BJ (cell line): ENCODE measurements at places on chromosomes 4 and X. TPM values are rescaled to one million over a fixed set of nuclear protein-coding genes. Genes with fewer than 3 reads are reported as not detected.
A peak's percentile ranks its signal among the peaks of the same experiment; 100 is the strongest.

The ZIC3 gene
- polyA plus RNA-seq: not detected in 2 replicates

DNA sequence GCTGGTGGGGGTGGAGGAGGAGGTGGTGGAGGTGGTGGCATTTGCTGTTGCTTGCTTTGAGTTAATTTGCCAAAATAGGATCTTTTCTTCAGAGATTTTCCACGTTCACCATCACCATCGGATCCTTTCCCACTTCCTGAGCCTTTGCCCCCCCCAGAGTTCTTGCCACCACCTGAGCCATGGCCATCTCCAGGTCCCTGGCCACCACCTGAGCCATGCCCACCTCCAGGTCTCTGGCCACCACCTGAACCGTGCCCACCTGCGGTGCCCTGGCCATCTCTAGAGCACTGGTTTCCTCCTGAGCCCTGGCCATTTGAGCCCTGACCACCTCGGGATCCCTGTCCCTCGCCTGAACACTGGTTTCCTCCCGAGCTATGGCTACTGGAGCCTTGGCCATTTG lies 1.9 kb downstream of the IRS4 start:
- no peak for DNase-seq

GRCh38 chrX:54494166-54494988 lies 1.7 kb downstream of the FGD1 start:
- no peak for DNase-seq

- DNase-seq: no peak
Observed at GRCh38 chrX:47643926-47644325, 6.4 kb downstream of the ELK1 start.

The KLHL4 gene
- polyA plus RNA-seq: not detected in 2 replicates

DNA sequence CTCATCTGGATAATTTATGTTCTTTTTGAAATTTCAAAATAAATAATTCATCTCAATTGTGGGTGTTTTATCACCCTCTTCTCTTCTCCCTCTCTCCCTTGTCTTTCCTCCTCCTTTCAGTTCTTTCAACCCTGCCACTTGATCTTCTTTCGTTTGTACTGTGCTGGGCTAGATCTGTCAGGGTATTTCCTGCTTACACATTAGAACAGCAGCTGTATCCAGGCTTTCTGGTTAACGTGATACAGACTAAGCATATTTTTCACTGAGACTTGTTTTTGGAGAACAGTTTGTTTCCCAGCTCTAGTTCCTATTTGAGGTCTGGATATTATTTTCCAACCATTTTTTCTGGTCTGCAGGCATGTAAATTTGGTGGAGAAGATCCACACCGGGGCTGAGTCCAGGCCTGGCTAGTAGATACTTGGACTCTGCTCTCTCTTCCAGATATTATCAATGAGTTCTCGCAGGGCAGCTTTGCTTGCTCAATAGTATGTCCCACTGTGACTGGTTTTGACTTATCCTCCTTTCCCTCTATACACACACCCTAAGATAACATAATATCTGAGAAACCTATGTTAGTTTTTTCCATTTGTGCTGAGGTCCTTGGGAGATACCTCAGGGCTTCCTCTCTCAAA lies 1310.7 kb upstream of the TENM3 start:
- DNase-seq: no peak

The PAGE1 gene
- polyA plus RNA-seq: not detected in 2 replicates

The ATG4A gene
- 6.9 and 9.3 TPM in 2 replicates for polyA plus RNA-seq

GRCh38 chrX:110037178-110037577 lies 34.3 kb downstream of the TMEM164 start:
- no peak for DNase-seq

DNA sequence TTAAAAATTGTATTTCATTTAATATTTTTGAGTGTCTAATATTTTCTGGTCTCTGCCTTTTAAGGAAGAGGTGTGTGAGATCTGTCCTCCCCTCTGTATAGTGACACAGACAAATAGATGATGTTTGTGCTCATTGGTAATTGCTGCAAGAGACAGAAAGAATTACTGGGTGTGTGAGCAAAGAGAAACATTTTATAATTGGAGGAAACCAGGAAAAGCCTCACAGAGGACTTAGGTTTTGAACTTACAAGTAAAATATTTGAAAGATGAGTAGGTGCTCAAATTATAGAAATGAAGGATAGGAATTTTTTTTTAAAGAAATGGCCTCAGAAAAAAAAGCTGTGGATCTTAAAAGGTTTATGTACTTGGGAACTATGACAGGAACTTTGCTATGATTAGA lies 149.8 kb downstream of the SPCS3 start:
- DNase-seq: peak; percentile 23

The RHOH gene
- polyA plus RNA-seq: not detected in 2 replicates

GRCh38 chr4:151313306-151314009 lies 11.9 kb downstream of the SH3D19 start:
- DNase-seq: no peak

DNA sequence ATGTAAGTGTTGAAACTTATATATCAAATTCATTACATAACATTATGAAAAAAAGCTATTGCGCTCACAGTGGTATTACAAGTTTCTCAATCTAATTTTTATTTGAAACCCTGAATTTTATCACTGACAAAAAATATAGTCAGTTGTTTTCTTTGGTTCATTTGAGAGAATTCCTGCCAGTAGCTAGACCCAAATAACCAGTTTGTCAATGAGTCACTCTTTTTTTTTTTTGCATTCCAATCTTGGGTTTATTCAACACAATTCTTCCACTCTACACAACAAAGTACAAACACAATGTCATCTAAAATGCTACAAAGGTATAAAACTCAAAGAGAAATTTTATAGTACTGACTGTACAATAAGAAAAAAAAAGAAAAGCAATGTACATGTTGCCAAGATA lies 13.1 kb downstream of the HPF1 start:
- no peak for DNase-seq

- DNase-seq: no peak
Observed at GRCh38 chr4:3517731-3518510, 14.3 kb downstream of the LRPAP1 start.

The TMPRSS11B gene
- not detected in 2 replicates for polyA plus RNA-seq

DNA sequence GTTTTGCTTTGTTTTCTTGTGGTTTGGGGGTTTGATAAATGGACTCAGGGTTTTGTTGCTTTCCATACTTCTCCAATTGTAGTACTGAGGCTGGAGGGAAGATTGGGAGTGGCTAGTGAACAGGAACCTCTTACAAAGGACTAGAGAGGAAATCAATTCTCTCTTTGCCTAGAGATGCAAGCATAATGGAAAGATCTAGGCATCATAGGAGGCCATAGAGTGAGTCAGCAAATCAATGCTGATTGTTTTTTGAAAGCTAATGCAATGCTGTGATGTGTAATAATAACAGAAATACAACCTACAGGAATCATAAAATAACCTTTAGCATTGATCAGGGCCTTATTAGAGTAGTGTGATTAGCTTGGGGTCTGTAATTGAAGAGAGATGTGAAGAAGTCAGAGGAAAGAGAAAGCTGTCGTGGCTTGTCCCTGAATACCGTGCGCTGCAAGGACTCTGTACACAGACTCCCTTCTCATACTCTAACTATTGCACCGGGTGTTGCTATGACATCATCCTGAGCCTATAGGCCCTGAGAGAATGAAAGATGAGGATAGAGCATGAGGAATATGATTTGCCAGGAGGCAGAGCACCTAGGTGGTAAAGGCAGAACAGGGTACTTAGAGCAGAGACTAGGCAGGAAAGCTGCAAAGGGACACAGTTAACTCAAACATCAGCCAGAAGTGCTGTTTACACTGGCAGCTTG lies 29.3 kb upstream of the GPR101 start:
- DNase-seq: no peak

The CDKL2 gene
- 0.38 and 0.39 TPM in 2 replicates for polyA plus RNA-seq

DNA sequence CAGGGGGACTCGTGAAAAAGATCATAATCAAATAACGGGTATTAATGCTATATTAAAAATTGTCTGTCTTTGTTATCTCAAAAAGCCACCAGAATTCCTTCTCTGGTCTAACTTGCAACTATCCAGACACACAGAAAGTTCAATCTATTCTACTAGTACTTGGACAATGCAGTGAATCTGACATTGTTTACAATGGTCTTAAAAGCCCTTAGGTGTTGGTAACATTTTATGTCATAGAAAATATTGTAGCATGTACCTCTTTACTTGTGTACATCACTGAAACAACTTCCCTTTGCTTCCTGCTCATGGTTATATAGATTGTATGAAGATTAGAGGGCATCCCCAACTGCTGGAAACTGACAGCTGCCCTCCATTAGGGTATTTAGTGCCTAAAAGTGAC lies 71.1 kb upstream of the PPP3CA start:
- no peak for DNase-seq

The AMOT gene
- 1.0 and 1.7 TPM in 2 replicates for polyA plus RNA-seq

The USP11 gene
- 21.7 and 39.9 TPM in 2 replicates for polyA plus RNA-seq

The RBM46 gene
- 0.01 TPM in 1 of 2 replicates, not detected in the other for polyA plus RNA-seq

The GUF1 gene
- 6.5 and 13.1 TPM in 2 replicates for polyA plus RNA-seq

DNA sequence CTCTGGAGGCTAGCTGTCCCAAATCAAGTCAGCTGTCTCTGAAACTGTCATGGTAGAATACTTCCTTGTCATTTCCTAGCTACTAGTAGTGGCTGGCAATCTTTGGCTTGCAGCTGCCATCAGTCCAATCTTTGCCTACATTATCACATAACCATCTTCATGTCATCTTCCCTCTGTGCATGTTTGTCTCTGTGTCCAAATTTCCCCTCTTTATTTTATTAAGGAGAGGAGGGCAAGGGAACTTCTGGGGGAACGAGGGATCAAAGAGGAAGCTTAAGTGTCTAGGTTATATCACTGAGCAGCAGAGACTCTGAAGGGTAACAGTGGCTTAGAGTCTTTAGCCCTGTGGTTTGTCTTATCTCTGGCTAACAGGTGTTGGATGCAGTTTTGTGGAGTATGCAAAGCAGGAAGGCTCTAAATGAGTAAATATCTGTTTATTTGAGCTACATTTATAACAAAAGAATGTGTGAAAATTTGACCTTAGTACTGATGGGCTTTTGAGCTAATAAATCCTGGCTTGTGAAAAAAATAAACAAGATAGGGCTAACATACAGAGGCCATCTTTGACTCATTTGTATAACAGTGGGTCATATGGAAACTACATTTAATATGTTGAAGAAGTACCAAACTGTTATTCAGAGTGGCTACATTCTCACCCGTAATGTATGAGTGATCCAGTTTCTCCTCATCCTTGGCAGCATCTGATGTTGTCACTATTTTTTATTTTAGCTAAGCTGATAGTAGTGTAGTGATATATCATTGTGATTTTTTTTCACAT lies 49.4 kb upstream of the ENOX2 start:
- DNase-seq: no peak

DNA sequence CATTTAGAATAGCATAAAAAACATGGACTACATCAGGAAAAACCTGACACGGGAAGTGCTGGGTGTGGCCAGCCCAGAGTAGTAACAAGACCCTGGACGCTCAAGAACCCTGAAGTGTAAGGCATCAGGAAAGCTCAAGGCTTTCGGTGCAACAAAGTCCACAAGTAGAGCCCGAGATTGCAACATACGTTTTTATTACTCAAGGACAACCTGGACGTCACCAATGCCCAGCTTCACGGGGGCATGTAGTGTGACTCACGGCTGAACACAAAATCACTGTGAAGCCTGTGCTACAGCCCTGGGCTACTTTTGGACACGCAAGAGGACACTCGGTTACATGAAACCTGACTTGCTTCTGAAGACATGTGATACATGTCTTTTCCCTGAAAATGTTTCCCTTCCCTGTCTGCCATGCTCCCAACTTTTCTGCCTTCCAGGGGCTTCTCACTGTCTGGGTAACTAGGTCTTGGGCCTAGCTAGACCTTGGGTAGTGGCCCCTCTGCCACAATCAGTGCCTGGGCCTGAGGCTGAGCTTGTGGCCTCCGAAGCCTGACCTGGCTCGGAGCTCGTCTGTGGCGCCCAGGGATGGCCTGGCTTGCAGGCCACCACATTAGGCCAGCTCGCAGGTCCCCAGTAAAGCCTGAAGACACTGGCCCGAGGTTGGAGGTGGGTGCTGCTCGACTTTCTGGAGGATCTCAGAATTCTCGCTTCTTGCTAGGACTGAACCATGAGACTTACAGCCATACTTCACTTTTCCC lies 9.2 kb downstream of the IRAK1 start:
- no peak for DNase-seq

DNA sequence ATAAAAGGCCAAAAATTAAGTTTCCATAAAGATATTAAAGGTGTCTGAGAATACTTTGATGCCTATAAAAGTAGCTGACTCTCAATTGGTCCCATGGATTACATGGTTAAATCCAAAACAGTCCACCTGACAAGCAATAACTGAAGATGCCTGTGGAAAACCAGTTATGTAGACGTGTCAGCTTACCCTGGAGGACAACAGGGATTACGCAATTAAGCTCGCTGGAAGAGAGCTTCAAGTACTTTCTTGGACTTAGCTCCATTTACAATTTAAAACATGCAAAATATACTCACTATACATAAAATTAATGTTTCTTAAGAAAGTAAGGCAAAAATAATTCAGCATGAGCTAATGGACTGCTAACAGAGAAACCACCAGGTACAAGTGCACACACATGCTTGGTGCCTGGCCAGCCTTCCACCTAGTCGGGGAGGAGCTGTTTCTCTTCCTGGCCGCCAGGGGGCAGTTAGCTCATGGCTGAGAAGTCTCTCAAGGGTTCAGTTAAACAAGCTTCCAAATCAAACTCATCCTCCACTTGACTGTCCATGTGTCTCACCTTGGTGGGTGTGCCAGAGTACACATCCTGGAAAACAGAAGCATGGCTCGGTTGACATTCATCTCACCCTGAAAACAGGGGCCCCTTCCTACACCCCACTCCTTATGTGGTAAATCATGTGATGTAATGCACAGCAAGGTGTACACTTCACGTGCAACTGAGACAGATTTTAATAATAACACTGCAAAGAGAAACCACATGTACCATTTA lies 9.2 kb upstream of the FAM53A start:
- no peak for DNase-seq

DNA sequence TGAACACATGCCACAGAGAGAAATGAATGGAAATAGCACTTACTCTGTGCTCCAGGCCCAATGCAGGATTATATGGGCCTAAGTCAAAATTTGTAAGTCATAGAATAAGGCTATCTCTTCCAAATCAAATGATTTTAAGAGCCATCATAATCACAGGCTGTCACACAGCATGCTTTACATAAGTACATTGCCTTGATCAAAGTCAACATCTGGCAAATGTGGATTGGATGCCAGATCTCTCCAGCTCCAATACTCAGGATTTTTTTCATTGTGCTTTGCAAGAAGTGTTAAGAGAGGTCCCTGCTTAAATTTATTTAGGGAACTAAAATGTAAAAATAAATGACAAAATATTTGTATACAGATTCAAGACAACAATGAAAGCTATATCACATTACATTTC lies 299.9 kb downstream of the PRDM5 start:
- no peak for DNase-seq

The IBSP gene
- polyA plus RNA-seq: not detected in 2 replicates

GRCh38 chr4:108303488-108304177 lies 134.9 kb upstream of the LEF1 start:
- no peak for DNase-seq

The NPY1R gene
- polyA plus RNA-seq: not detected in 2 replicates

- DNase-seq: no peak
Observed at GRCh38 chrX:118353081-118353850, 7.4 kb downstream of the WDR44 start.
